NCI-H1930 (cell line): ENCODE measurements at places on chromosomes 7 and 10.

GRCh38 chr7:98282703-98283102 lies 1.2 kb downstream of the BRI3 start:
- DNase-seq, result no peak

- no peak for DNase-seq
Observed at GRCh38 chr7:18425838-18426445, 69.6 kb upstream of the HDAC9 start.

DNA sequence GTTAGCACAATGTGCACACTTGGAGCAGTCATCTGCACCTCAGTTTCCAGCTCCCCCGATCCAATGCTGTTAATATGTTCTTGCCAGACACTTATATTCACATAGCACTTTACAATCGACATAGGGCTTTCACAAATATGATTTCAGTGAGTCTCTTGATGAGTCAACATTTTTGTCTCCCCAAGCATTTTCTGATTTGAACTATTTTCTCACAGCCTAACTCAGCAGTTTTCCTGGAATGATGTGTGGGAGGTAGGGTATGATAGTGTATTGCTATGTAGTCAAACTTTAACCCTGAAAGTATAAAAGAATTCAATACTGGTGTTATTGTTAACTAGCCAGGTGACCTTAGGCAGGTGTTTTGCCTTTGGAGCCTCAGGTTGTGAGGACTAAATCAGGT lies 82.5 kb upstream of the LRGUK start:
- DNase-seq, result no peak

DNA sequence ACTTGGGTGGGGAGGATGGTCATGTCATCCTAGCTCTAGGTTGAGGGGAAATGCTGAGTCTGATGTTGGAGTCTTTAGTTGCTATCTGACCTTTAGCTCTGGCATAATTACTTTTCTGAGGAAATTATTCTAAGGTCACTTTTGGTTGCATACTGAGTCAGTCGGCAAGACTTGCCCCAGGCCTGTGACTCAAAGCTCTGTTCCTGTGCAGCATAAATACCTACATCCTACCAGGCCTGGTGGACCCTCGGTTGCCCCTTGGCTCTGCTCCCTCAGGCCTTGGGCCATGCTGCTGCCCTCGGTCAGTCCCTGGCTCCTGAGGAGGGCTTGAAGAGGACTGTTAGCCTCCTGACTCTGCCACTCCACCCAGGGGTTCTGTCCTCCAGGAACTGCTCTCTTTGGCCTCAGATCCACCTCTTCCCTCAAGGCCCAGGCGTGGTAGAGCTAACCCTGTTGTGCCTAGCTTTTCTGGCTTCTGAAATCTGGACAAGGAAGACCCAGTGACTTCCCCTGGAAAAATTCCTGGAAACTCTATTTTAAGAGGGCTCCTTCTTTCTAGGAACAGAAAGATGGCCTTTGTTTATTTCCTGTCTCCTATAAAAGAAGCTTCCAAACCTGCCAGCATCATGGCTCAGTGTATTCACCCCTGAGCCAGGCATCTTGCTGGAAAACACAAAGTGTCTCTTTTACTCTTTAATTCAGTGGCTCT lies 71.2 kb downstream of the TMEM178B start:
- no peak for DNase-seq

GRCh38 chr7:29194206-29194593 lies 375 bp upstream of the CHN2 start:
- DNase-seq, result no peak

GRCh38 chr10:124669824-124670654 lies 74.1 kb downstream of the FAM53B start:
- no peak for DNase-seq

DNA sequence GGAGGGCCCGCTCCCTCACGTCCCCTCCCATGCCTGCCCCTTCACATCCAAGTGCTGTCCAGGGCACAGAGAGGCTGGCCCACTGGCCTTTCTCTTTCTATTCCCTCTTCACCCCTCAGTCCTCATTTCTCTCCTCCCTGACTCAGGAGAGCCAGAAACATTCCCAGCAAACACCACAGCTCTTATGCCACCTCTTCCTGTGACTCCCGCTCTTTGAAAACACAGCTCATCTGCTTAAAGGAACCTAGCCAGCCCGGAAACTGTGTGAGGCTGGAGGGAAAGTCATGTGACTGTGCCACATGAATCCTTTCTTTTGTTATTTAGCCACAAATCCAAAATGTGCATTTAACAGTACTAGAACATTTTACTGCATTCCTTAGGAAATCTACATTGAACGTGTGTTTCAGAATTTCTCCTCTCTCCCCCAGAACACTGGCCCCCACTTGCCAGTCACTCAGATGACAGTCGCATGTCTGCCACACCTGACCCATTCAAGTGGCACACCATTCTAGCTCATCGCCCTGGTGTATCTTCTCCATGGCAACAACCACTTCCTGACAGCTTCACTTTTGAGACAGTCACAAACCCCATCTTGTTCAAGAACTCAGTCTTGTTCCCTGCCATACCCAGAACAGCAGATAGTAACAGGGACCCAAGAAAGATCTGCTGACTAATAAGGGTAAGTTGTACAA lies 42.8 kb downstream of the GRB10 start:
- no peak for DNase-seq

GRCh38 chr7:80678707-80679106 lies 40.3 kb downstream of the CD36 start:
- no peak for DNase-seq

DNA sequence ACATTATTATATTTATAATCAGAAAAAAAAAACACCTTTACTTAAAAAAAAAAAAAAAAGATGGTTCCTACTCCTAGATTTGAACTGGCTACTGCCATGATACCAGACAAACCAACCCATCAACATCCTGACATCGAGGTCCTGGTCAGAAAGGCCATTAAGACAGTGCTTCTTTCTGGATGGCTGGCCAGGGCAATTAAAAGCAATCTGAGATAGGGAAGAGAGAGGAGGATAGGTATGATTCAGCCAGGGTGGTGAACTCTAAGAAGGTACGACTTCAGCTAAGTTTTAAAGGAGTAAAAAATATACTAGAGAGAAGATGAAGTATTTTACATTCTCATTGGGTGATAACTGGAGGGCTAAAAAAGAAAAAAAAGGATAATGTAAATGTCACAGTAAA lies 139.0 kb downstream of the DOCK4 start:
- DNase-seq, result no peak

DNA sequence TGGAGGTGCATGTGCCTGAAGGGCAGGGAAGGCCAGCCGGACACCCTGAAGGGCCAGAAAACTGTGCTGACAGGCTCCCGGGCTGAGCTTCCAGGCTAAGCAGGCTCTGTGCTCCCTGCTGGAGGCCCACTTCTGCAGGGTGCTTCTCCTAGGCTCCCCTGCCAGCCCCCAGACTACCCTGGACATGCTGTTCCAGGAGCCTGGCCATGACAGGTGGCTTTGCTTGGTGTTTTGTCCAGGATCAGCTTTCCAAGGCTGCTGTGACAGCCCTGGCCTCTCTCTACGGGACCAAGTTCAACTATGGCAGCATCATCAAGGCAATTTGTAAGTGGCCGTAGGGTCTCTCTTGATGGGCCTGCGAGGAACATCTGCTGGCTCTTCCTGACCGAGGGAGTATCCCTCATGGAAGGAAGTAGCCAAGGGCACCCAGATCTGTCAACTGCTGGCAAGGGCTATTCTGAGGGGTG lies 5.3 kb downstream of the CPA1 start:
- no peak for DNase-seq

DNA sequence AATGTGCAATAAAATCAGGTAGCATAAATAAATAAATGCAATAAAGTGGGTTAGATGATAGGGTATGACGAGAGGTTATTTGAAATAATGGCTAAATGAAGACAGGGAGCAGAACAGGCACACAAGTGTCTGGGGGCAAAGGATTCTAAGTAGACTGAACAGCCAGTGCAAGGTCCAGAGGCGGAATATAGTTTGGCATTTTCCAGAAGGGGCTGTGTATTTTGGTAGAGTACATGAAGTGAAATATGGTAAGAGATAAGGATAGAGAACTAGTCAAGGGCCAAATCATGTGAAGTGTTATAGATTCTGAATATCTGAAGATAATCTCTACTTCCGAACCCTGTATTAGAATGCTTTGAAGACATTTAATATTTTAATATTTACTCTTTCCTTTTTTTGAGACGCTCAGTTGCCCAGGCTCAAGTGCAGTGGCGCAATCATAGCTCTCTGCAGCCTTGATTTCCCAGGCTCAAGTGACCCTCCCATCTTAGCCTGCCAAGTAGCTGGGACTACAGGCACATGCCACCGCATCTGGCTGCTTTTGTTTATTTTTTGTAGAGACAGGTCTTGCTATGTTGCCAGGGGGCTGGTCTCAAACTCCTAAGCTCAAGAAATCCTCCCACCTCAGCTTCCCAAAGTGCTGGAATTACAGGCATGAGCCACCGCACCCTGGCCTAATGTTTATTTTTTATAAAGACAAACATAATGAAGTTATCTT lies 44.4 kb upstream of the CD36 start:
- no peak for DNase-seq

DNA sequence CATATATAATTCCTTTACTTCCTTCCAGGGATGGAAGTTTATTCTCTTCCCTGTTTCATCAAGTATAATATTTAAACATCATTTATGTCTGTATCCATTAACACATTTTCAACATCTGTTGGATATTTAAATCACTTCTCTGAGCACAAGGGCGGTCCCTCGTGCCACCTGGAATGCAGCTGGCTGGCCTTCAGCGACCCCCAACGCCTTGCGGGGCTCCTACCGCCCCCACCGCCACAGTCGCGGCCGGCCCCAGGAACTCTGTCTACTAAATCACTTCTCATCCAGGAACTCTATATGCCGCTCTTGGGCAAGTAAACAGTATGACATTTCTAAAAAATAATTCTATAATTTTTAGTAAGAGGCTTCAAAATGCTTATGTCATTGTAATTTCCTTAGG lies 221.1 kb upstream of the PTN start:
- DNase-seq, result no peak

DNA sequence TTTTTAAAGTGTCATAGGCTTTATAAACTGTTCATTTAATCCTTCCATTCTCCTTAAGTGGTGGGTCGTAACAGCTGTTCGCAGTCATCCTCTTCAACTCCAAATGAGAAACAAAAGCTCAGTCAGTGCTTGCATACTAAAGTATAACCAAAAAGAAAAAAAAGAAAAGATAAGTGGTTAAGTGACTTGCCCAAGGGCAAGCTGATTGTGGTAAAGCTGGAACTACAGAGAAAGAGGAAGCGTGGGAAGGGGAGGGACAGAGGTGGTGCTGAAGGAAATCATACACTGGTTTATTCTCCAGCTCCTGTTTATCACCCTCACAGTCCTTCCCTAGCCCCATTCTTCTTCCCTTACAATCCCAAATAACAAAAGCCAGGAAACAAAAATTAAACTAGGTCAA lies 29.6 kb downstream of the IDE start:
- no peak for DNase-seq
